ENCODE measurements at places on chromosomes 1 and 21. TPM values are rescaled to one million over a fixed set of nuclear protein-coding genes. Genes with fewer than 3 reads are reported as not detected.

- DNase-seq, result no peak
Observed at GRCh38 chr1:112712191-112712590, 2.9 kb downstream of the PPM1J start.

- no peak for DNase-seq
Observed at GRCh38 chr1:44831516-44831915, 11.5 kb downstream of the PTCH2 start.

DNA sequence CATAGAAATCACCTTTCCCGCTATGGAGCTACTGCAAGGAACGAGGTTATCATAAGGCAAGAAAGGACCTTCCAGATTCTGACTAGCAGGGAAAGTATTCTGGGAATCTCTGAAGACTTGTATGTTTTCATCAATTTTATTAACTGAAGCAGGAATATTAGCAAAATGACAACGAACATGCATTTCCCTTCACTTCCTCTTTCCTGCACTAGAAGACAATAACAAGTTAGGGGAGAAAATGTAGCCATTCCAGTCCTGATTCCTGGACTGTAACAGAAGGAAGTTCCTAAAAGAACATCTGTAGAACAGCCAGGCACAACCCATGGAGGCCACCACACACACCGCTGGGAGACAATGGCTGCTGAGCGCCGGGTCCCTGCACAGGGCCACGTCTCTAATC lies 106.8 kb downstream of the RAVER2 start:
- no peak for DNase-seq

DNA sequence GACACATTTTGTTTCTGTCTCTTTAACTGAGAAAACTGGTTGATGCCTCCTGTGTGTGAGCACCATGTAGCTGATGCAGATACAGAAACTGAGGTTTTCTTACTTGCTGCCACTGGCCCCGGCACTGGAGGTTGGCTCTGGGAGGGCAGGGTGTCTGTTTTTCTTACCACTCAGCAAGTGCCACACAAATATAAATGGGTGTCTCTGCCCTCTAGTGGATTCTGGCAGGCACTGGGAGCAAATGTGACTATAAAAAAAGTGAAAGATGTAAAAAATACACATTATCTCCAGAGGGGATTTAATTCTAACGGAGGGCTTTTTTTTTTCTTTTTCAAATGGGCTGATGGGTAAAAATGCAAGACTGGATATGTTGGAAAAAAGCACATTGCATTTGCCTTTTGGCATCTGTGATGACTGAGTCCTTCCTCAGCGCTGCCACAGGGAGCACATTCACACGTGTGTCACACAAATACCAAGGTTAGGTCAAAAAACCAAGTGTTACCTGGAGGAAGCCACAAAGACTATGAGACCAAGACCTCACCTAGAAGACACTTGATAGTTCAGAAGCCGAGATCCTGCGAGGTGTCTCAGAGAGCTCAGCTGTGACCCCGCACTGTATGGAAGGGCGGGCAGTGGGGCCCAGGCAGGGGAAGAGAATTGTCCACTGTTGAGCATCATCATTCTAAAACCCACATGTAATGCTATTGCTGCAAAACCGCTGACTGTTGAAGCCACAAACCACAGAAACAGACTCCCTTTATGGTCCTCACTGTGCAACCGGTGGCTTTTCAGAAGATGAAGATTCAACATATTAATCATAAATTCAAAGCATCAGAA lies 18.9 kb downstream of the PGBD2 start:
- peak; percentile 31 for DNase-seq

- no peak for DNase-seq
Observed at GRCh38 chr1:117339866-117340700, 27.2 kb upstream of the MAN1A2 start.

DNA sequence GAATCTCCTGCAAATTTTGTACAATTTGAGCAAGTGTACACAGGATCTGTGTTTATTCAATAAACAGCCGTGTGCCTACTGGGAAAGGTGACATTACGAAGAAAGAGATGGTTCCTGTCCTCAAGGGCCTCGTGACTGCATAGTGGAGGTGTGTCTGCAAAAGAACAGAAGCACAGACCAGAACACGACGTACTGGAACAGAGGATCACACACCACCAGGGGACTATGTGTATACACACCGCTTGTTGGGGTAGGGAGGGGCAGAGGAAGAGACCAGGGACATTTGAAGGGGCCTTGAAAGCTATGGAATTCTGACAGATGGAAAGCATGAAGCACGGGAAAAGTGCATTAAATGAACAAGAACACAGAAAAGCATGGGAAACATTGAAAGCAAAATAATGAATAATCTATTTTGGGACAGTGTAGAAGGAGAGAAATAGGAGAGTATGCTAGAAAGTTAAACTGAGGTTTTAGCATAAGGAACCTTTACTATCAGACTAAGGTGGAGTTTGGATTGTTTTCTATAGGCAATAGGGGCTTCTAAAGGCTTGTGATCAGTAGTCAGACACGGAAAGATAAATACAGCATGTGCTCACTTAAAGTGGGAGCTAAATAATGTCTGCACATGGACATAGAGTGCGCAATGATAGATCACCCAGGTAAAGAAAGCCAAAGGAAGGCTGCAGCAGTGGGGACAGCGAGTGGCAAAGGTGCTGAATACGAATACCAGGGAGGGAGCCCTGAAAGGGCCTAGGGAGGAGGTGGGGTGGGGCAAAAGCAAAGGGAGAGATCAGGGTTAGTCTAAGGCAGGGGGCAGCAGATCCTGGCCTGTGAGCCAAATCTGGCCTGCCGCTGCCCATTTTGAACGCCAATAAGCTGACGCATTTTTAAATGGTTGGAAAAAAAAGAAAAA lies 11.0 kb downstream of the JAK1 start:
- DNase-seq, result no peak

DNA sequence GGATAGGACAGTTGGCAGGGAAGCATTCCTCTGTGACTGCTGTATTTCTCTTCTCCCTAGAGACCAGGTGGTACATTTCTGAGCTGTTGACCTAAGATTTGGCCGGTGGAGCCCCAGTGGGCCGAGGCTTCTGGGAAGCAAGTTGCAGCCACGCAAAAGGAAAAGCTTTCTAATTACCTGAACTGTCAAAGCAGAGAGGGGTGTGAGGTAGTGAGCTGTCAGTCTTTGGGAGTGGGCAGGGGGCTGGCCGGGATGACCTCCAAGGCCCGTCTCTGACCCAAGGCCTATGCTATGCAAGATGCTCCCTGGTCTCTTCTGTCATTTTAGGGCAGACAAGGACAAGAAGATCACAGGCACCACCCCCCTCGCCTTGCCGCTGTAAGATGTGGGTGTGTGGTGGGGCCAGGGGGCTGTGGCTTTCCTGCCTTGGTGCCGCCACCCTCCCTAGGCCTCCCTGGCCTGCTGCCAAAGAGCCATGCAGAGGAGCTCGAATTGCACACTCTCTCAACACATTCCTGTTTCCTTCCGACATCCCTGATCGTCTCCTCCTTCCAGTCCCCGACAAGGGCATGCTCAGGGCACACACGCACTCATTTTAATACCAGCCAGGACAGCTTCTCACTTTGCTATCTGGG lies 7.7 kb downstream of the PADI1 start:
- no peak for DNase-seq

DNA sequence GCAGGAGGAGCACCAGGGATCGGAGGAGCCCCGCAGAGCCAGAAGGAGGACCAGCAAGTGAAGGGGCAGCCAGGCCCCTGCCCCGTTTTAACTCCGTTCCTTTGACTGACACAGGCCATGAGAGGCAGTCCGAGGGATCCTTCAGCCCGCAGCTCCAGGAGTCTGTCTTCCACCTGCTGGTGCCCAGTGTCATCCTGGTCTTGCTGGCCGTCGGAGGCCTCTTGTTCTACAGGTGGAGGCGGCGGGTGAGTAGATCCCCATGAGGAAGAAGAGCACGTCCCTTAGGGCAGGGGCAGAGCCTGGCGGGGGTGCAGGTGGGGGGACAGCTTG lies 13.3 kb downstream of the CSF1 start:
- no peak for DNase-seq

GRCh38 chr1:156703741-156704140 lies 1.6 kb downstream of the CRABP2 start:
- no peak for DNase-seq

GRCh38 chr1:43835082-43836021 lies 98.2 kb upstream of the ARTN start:
- DNase-seq, result no peak

DNA sequence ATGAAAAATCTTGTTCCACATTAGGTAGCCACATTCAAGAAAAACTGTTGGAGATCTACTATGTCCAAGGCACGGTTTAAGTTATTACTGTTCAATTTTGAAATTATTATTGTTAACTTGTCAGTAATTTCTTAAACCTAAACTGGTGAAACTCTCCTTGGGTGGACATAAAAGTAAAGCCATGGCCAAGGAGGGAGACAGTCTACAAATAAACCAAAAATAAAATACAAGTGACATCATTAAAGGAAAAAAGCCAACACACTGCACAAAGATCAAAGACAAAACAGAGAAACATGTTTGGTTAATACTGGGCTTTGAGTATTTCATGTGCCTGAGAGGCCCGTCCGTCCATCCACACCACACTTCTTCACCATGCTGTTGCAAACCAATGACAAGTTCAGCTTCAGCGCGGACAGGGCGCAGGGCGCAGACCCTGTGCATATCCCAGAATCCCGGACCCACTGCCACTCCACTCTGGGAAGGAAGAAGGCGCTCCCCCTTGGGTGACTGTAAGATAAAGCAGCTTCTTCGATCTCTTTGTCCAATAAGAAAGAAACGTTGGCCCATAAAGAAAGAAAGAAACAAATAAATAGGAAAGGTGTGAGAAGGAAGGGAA lies 918 bp upstream of the RASAL2 start:
- DNase-seq, result peak; percentile 26

DNA sequence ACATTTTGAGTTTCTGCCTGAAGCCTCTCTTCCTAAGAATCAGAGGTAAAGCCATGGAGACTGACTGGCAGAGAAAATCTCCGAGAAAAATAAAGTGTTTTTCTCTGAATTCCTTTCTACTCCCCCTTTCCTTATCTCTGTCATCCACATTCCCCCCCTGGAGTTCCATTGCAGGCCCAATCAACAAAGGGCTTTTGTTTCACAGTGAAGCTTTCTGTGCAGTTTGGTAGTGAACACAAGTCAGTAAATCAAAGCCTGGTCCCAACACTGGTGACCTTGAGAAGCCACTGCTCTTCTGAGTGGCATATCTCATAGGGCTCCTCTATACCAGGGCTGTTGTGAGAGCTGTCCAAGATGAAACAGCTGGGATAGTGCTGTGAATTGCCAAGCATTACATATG lies 228.4 kb downstream of the SEC16B start:
- DNase-seq, result no peak

The AURKAIP1 gene
- 176 TPM for total RNA-seq

The NAXE gene
- total RNA-seq, result 134 TPM

The PM20D1 gene
- total RNA-seq, result 1.8 TPM

The IGSF5 gene
- total RNA-seq, result 4.9 TPM

All from heart right ventricle (tissue), 16 donors.